Pancreas (tissue), 10 donors: ENCODE measurements at places on chromosomes 6 and 20.

- DNase-seq: no peak
Measured at GRCh38 chr6:73560182-73560732, 39.4 kb upstream of the EEF1A1 start.

DNA sequence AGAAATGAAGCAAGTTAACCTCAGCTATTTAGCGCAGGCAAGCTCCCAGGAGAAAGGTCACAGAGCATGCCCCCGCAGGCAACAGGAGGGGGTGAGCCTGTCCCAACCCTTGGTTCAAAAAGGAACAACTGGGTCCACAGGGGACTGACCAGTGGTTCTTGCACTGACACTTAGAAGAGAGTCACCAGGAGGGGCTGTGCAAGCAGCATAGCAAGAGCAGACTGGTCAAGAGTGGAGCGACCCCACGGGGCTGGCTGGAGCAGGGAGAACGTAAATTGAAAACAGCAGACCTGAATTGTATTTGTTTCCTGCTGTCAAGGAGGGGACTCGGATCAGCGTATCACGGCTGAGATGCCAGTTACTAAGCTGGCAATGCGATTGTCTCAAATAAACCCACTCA lies 32.8 kb downstream of the GABRR1 start:
- DNase-seq: no peak

- no peak for DNase-seq
Measured at GRCh38 chr20:22418738-22419137, 165.6 kb downstream of the FOXA2 start.

DNA sequence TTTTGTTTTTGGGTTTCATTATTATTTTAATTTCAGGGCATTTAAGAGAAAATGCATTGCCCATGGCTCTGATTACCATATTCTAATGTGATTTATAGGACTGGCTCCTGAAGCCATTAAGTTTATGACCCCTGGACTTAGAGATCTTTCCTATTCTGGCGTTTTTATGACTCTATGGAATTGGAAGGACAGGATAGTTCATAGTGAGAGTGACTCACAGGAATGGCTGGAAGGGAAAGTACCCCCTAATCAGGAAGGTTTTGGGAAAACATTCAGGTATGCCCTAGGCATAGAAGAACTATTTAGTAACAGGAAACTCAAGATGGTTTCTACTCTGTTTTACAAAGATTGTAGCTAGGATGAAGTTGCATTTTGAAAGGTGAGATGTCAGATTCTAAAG lies 108.6 kb upstream of the SLC2A12 start:
- no peak for DNase-seq

DNA sequence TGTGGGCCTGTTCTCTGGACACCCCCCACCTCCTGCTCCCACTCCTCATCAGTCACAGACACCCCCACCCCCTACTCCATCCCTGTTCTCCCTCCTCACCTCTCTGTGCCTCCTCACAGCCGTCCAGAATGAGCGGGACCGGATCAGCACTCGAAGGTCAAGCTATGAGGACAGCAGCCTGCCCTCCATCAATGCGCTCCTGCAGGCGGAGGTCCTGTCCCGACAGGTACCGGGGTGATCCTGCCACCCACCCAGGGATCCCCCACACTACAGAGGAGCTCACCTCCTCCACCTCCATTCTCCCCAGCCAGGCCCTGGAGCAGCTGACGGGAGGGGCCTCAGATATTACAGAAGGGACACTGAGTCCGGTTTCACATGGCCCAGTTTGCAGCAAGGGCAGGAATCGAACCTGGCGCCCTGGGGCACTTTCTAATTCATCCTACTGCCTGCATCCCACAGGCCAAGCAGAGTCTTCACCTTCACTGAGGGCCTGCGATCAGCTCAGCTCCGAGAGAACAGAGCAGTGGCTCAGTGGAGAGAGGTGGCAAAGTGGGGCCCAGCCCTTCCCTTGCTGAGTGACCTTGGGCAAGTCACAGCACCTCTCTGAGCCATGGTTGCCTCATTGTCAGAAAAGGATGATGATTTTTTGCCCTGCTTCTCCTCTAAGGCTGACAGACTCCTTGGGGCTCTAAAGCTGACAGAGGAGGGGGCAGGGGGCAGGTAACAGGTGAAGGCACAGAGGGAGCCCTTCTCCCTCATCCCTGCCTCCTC lies 58.3 kb downstream of the HNF4A start:
- DNase-seq: no peak

DNA sequence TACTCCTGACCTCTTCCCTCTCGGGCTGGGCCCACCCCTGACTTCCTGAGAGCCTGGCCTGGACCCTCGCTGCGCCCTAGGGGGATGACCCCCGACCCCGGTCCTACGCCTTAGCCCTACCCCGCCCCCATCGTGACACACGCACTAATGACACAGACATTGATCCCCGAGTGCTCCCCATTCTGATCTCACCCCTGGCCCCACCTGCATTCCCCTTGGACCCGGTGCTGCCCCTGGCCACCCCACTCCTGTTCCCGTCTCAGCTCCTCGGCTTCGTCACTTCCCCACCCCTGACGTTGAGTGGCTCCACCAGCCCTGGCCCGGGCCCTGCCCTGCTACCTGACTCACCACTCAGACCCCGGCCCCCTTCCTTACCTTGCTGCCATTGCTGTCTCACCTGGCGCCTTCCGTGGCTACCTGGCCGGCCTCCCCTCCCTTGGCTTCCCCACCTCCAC lies 12.1 kb downstream of the RBCK1 start:
- DNase-seq: peak; percentile 42

DNA sequence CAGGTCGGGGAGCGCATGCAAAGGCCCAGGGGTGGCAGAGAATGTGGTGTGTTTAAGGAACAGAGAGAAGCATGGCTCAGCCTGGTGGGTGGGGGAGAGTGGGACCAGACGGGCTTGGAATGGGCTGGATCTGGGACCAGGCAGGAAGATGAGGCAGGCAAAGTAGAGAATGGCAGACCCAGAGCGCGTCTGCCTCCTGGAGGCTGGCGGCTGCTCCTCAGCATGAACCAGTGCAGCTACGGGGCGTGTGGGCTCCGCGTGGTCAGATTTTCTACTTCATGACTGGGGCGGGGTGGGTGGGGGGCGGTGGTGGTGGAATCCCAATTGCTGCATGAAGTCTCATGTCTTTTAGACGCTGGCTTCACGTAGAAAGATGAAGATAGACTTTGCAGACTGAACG lies 135.6 kb downstream of the TFAP2C start:
- DNase-seq: no peak

GRCh38 chr6:92790381-92790780 lies 629.0 kb downstream of the EPHA7 start:
- no peak for DNase-seq

GRCh38 chr6:14240411-14241166 lies 123.0 kb downstream of the CD83 start:
- no peak for DNase-seq

GRCh38 chr6:11515763-11516162 lies 21.8 kb upstream of the TMEM170B start:
- peak; percentile 20 for DNase-seq

DNA sequence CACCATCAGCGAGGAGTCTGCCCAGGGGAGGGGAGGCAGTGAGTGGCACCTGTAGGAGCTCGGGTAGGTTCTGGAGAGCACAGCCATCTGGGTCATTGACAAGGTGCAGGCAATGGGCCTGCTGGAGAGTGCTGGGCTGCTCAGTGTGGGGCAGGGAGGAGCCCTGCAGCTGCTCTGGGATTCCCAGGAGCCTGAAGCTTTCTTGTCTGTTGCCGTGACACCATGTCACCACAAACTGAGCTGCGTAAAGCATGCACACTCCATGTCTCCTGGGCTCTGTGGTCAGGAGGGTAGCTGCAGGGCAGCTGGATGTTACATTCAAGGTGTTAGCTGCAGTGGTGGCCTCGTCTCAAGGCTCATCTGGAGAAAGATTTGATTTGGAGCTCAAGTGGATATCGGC lies 4.5 kb upstream of the SLC22A1 start:
- no peak for DNase-seq

- DNase-seq: no peak
Measured at GRCh38 chr6:110541701-110542309, 65.4 kb upstream of the SLC22A16 start.

DNA sequence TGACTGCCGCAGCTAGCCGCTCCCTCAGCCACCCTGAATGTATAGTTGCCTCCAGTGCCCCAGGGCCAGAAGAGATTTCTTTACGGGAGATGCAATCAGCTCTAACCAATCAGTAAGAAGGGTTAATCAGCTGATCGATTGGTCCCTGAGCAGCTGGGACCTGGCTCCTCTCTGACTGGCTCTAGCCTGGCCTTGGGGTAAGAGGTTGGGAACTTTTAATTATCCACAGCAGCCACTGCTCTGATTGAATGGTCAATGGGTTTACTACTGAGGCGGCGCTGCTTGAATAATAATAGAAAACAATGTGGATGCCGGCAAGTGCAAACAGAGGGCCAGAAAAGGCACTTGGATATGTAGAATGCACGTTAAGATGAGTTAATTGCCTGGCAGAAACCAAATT lies 99.8 kb downstream of the TFAP2A start:
- DNase-seq: no peak

DNA sequence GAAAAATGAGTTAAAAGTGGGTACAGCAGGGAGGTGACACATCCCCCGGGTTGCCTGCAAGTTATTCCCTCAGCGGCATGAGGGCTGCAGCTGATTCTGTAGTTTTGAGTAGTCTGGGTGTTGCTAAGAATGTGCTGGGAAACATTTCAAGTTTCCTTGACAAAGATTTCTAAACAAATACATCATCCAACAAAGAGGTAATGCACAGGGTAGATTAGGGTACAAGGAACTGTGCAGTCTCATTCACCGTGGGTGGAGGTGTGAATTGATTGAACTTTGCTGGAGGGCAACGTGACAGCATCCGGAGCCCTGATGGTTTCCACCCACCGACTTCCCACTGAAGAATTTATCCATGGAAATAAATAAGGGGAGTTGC lies 21.8 kb downstream of the CASS4 start:
- no peak for DNase-seq

DNA sequence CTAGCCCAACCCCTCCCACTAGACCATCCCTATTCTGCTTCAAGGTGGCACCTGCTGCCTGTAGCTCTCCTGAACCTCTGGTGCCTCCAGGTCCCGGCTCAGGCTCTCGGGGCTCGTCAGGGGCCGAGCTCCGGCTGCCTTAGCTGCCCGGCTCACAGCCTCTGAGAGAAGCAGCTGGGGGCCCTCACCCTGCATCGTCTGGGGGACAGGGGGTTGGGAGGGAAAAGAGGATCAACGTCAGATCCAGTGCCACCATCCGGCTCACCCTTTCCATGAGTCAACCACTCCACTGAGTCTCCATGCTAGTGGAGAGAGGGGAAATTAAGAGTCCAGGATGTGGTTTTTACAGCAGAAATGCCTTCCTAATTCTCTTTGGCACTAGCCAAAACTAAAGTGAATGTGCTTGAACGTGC lies 13.0 kb downstream of the BAG6 start:
- no peak for DNase-seq

DNA sequence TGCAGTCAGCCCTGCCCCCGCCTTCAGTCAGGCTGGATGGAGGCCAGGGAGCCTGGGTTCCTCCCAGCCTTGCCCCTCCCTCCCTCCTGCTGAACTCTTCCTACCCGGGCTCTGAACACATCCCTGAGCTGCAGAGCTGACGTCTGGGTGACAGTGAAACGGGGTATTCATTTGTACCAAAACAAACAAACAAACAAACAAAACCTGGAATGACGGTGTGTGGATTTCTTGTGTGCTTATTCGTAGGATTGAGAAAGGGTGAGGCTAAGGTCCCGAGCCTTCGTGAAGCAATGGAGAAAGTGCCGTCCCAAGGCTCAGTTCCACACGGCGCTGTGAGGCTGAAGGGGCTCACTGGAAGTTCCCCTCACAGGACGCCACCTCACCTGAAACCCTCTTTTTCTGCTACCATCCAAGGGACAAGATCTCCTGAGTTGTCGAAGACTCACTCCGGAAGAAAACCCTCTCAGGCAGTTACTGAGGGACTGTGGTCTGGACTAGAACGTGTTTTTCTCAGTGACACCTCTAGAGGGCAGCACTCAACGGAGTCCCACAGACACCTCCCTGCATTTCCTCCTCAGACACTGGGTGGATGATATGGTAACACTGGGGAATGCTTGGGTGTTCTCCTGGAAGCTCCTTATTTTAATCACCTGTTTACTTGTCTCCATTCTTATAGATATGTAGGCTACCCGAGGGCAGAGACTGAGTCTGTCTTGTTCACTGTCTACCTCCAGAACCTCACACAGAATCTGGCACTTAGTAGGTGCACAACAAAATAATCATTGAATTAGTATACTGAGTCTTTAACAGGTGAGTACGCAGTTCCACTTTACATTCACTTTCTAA lies 27.3 kb downstream of the GSTA3 start:
- DNase-seq: peak; percentile 81

- DNase-seq: no peak
Measured at GRCh38 chr6:4970739-4971395, 33.0 kb downstream of the RPP40 start.

DNA sequence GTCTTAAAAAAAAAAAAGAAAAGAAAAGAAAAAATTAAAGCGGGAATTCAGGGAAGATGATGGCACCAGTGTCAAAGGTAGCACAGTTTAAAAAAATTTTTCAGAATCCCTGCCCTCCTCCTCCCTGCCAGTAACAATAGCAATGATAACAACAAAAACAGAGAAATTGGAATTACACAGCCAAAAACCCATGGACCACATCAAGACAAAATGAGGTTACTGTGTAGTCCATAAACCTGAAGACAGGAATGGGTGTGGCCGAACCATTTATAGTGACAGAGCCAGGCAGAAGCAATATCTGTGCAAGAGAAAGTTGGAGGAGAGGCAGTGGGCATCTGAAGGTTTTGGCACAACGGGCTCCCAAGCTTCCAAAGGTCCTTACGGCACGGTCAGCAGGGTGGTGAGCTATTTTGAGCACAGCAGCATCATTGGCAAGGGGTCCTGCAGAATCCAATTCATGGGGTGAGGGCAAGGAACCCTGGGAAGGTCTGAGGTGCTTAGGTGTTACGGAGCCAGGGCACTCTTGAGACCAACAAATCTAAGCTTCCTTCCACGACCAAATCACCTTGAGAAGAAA lies 202.3 kb downstream of the GMPR start:
- DNase-seq: no peak

DNA sequence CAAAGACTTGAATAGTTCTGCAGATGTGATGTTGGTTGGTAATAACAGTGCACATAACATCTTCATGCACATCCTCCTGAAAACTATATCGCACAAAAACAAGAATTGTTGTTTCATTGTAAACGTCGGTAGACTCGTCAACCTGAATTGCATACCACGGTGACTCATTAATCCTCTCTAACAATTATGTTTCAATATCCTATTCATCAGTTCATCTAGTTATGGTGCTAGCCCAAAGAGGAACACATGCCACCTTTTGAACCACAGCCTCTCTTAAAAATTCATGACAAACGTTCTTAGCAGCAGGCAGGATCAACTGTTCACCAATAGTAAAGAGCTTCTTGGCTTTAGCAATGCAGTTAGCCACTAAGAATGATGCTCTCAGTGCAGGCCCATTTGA lies 25.0 kb downstream of the CRYBG1 start:
- DNase-seq: no peak

DNA sequence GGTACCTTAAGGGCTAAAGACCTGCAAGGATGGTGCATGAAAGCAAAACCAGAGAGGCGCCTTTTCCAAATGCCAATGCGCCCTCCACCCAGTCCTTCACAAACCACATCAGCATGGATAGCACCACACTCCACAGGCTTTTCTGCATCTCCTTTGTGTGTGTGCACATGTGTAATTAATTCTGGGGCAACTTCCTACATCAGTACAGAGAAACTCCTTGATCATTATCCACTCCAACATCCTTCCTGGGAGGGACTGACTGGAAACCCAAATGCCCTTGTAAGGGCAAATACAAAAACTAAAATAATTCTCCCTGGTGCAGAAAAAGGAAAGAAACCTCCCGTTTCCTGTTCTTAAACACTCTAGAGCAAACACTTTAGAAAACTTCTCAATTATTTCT lies 10.8 kb downstream of the SLC52A3 start:
- no peak for DNase-seq
